ENCODE measurements at places on chromosomes 12 and 14.
A peak's percentile ranks its signal among the peaks of the same experiment; 100 is the strongest.

DNA sequence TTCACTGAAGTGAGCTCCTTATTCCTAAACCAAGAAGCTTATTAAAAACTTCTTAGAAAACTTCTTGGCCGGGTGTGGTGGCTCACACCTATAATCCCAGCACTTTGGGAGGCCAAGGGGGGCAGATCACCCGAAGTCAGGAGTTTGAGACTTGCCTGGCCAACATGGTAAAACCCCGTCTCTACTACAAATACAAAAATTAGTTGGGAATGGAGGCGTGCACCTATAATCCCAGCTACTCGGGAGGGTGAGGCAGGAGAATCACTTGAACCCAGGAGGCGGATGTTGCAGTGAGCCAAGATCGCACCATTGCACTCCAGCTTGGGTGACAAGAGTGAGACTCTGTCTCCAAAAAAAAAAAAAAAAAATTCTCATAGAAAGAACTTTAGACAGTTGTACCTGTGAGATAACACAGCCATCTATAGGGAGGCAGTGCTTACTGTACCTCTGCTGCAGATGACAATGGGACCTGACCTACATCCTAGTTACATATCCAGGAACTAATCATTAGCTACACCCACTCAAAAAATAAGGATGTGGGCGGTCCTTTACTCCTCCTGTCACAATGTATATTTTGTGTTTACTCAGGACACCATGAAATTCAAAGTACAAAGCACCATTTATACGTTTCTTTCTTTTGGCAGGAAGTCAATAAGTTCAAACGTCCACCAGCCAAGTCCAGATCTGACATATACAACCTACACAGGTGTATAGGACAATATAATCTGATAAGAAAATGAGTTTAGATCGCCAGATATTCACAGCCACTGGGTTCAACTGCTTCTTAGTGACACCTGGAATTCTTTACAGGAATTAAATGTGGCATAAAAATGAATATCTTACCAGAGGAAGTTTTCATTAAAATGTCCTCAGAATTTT is 14.9 kb downstream of the STXBP6 start:
- no peak for DNase-seq

DNA sequence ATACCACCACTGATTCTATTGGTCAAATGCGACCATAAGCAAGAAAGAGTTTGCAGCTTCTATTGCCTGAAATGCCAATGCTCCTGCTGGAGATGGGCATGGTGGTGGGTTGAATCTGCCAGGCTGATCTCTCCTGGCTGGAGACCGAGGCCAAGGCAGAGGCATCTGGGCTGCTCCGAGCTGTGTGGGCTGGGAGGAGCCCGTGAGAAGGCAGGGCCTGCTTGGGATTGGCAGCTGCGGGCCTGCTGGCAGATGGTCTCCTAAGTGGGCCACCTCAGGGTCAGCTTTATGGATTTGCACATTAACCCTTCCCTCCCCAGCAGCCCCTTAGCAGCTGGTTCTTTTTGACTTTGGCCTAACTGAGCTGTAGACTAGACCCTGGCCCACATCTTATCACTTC is 25.4 kb downstream of the SRRM4 start:
- peak; percentile 45 for DNase-seq

DNA sequence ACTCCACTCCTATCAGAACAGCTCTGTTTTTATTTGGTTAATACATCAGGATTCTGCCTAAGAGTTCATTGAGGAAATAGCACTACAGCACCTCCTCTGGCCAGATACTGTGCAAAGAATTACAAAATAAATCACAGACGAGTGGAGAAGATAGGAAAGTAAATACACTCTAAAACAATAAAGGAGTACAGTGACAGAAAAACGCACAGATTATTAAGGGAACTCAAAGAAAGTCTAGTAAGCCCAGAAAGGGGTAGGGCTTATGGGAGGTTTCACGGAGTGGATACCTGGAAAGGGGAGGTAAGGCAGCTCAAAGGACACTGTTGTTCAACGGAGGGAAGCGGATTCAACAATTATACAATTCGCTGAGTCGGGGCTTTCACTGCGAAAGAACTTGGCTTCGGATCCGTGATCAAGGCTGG is 5.5 kb downstream of the OR10AD1 start:
- peak; percentile 16 for DNase-seq

DNA sequence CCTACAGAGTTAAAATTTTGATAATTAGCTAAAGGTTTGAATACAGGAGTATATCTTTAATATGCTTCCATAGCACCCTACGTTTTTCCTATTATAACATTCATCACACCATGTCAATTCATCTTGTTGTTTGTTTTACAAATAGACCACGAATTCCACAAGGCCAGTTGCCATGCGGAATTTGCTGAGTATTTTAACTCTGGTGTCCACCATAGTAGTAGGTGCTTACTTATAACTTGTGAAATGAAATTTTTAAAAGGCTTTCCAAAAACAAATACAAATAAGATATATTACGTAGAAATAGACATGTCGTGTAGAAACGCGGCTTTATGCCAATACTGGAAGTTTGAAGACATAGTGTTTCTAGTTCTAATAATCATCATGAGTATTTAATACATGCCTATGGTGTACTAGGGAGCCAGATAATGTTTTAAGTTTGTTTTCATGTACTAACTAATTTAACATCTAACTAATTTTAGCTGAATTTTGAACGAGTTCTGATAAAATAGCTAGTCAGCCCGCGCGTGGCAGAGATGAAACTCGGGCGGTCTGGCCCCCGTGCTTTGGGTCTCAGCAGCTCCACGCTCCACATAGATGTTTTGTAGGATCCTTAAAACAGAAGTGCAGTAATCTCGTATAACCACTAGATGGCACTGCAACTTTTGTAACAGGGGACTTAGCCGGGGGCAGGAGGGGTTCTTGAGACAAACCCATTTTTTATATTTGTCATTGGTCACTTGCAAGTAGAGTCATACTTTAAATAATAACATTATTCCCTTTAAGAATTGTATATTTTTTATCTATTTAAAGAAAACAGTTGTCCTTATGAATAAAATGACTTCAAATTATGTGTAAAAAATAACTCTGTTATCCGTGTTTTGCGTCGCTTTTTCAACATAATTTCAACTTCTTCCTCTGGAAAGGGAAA is 10.2 kb downstream of the CD69 start:
- DNase-seq, result peak; percentile 28

DNA sequence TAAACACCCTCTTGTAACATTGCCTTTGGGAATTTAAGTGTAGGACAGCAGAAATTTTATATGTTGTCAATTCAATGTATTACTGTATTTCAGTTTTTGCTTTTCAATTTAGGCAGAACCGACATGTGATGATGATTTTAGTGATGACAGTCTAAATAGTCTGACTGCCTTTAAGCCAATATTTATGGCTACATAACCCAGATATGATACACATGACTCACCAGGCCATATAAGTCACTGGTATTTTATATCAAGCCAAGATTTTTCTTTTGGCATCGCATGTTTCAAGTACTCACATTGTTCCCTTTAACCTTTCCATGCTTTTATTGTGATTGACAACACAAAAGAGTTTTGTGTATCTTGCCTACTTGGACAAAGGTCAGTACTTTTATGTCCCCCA is 13.6 kb upstream of the PPM1A start:
- no peak for DNase-seq

- DNase-seq, result no peak
Observed at GRCh38 chr12:116863275-116863767, 17.9 kb downstream of the HRK start.

GRCh38 chr14:34496007-34496678 is 34.1 kb upstream of the SPTSSA start:
- DNase-seq, result no peak

DNA sequence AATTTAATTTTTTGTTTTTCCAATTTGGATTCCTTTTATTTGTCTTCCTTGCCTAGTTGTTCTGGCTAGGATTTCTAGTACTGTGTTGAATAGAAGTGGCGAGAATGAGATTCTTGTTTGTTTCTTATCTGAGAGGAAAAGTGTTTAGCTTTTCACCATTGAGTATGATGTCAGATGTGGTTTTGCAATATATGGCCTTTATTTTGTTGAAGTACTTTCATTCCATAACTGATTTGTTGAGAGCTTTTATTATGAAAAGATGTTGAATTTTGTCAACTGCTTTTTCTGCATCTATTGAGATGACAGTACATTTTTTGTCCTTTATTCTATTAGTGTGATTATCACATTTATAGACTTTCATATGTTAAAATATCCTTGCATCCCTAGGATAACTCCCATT is 462.0 kb downstream of the CCDC91 start:
- no peak for DNase-seq

GRCh38 chr14:81388336-81388735 is 11.8 kb downstream of the STON2 start:
- DNase-seq, result no peak

GRCh38 chr12:93829016-93829415 is 151.8 kb downstream of the CRADD start:
- no peak for DNase-seq

Data from neural crest cell (in vitro differentiated cells).